ENCODE measurements at places on chromosomes 5 and 9.

DNA sequence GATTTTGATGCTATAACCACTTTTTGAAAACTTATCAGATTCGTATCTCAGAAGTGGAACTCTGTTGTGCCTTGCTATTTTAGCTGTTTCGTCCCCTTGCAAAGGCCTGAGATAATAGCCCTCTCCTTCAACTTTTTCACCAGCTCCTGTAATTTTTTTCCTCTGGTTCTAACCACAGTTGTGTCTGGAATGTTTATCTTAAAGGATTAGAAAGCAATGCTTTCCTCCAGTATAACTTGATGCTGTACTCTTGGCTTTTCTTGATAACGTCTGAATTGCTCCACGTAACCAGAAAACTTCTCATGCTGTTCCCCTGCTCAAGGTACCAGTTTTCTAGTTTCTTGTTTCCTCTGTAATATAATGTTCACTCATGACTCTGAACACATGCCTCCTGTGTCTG lies 209.4 kb downstream of the DTWD2 start:
- DNase-seq = no peak

DNA sequence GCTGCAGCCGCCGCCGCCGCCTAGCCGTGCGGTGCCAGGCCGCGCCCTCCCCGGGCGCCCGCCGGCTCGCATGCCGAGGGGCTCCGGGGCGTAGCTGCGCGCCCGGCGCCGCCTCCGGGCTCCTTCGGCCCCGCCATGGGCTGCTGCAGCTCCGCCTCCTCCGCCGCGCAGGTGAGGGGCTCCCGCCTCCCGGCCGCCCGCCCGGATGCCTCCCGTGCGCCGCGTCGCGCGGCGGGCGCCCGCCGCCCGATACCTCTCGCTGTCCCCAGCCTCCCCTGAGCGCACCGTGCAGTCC lies 230 bp downstream of the SLC44A1 start:
- DNase-seq = peak; percentile 19

DNA sequence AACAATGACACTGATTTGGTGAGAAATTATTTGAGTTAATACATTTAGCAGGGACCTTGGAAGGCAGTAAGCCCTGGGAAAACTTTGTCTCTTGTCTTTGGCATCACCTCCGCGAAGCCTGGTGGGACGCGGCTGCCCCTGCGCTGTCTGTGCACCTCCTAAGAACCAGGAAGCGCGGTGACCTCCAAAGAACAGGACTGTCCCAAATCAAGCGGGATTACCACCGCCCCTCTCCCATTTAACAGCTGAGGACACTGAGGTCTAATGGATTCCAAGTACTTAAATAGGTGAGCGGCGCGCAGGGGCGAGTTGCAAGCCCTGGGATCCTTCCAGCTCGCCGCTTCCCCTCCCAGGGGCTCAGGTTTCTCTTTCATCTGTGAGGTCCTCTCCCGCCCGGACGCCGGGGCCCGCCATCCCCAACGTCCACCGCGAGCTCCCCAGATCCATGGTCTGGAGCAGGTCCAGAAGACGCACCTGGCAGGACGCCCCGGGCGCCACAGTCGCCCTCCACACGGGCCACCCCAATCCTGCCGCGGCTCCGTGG lies 432 bp downstream of the STARD4 start:
- DNase-seq = no peak

- no peak for DNase-seq
These were observed 201.1 kb upstream of the GLRA1 start for GRCh38 chr5:152125661-152126205.

DNA sequence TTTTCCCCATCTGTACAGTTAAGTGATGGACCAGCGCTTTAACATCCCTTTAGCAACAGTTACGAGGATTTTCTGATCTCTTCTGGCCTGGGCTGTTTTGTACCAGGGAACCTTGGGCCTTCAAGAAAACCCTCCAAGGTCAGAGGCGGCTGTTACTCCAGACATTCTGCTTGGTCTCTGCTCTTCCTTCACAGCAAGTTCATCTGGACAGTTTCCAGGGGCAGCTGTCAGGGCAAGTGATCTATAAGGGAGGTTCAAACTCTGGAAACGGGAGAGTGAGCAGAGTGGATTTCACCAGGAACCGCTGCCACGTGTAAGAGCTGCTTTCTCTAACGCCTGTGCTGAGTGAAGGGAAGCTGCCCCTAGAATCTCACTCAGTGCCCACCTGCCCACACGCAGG lies 36.7 kb downstream of the ZNF618 start:
- no peak for DNase-seq

DNA sequence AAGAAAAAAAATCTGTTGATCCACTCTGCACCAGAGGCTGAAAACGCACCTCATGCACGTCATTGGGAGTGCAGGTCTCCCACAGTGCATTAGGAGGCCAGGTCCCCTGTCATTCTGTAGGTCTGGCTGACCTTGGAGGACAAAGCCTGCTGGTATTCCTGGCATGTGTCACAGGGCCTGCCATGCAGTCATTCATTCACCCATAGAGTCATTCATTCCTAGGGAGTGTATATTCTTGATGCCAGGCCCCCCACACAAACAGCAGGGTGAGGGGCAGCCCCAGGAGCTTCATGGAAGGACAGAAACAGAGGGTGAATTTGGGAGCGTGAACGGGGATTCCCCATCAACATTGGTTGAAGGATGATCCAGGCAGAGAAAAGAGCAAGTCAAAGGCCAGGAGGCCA lies 2.2 kb downstream of the GBGT1 start:
- no peak for DNase-seq

Data from activated naive CD8-positive, alpha-beta T cell treated with anti-CD3 and anti-CD28 coated beads, Interleukin-2, amount 50 U/mL, for 16 hours (primary cell).